ENCODE measurements at places on chromosomes 11 and 22.

GRCh38 chr11:88246696-88247095 is 71.5 kb upstream of the RAB38 start:
- no peak for DNase-seq

- DNase-seq = no peak
Measured at GRCh38 chr11:59602432-59602831, 13.1 kb downstream of the OSBP start.

DNA sequence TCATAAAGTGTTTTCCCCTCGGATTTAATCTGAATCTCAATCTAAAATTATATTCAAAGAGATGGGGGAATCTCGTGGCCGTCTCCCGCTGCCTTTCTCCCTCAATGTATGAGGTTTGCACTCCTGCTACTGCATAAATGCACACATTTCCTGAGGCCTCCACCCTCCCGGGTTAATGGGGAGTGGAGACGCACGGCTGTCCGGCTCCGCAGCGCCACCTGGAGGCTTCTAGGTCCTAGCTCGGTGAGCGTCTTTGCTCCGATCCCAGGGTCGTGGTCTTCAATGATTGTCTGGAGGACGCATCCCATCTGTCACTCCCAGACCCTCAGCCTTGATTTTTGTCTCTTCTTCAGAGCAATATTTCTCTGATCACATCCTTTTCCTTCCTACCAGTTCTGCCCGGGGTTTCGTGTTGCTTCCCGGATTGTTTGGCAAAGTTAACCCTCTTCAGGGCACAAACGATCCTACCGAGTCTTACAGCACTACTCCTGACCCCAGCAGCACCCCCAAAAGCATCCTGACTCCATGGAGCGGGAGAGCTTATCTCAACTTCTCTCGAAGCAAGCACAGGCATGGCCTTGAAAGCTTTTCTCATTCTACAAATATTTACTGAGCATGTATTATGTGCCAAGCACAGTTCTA is at the start of gene LMO1:
TSS of gene LMO1 (minus strand) at position 110 of the 642 bp plus-strand sequence. CDS start 516 bp downstream, outside the sequence.
- DNase-seq = peak; percentile 28

GRCh38 chr11:45477588-45477987 is 187.8 kb downstream of the CHST1 start:
- DNase-seq = no peak

DNA sequence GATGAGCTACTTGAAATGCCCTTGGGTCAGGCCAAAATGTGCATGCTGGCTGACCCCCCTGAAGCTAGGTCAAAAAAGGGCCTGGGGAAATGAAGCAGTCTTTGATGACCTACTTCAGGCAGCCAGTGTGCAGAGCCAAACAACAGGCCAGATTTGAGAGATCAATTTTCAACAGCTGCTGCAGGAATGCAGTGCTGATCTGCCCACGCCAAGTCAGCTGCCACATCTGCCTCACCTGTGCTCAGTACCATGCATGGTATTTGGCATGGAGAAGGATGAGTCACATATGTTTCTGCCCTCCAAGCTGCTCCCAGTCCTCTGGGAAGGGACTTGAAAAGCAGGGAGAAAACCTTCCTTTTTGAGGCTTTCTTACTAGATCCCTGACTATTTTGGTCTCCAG is 35.8 kb downstream of the MTNR1B start:
- DNase-seq = no peak

GRCh38 chr11:118245936-118246562 is 6.1 kb downstream of the MPZL3 start:
- no peak for DNase-seq

DNA sequence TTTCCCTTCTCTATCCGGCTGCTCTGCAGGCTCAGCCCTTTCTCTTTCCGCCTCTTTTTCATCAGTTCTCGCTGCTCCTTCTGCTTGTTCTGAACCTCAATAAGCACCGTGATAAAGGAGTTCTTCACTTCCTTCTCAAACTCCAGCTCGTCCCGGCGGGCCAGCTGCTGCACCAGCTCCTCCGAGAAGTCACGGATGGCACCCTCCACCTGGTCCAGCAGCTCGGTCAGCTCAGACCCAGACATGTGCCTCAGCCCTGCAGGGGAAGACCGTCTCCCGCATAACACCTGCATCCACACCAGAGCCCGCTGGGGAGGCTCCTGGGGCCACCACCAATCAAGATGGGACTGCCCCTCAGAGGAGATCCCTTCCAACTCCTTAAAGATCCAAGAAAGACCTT is 40.2 kb downstream of the FEZ1 start:
- no peak for DNase-seq

- DNase-seq = no peak
Measured at GRCh38 chr11:10051868-10052586, 242.0 kb downstream of the SBF2 start.

GRCh38 chr11:93295921-93296575 is 34.5 kb upstream of the DEUP1 start:
- no peak for DNase-seq

- no peak for DNase-seq
Measured at GRCh38 chr11:11537871-11538270, 83.9 kb downstream of the GALNT18 start.

DNA sequence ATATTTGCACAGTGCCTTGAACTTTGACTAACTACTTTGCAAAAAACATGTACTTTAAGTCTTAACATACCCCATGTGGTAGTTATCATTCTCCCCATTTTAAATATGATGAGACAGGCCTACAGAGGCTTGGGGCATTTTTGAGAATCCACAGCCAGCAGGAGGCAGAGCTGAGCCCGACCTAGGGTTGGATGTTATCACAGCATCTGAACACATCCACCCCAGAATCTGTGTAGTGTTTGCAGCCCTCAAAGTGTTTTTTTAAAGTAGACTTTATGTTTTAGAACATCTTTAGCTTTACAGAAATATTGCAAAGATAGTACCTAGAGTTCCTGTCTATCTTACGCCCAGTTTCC is 17.6 kb downstream of the OTOG start:
- no peak for DNase-seq

DNA sequence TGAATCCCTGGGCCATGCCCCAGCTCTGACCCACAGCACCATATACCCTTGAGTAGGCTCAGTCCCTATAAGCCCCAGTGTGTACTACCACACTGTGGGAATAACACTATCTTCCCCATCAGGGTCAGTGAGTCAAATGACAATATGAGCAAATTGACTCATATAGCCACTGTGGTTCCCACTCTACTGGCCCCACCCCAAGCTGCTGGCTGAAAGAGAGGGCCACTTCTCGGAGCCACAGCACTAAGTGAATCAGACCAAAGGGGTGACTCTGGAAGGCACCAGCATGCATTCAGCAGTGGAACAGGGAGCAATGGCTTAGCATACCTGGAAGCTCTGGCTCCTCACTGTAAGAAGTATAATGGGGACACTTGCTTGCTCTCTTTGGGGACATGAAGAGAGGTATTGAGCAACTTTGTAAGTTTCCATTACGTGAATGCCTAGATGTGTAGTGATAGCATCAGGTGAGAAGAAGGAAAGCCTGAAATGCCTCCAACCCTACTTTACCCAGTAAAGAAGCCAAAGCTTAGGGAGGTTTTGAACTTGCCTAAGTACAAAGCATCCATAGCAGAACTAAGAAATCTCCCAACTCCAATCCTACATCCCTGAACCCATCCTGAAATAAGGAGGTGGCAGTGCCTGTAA is 13.5 kb downstream of the CD59 start:
- DNase-seq = no peak

- DNase-seq = no peak
Measured at GRCh38 chr22:44887941-44888366, 121.9 kb downstream of the PHF21B start.

DNA sequence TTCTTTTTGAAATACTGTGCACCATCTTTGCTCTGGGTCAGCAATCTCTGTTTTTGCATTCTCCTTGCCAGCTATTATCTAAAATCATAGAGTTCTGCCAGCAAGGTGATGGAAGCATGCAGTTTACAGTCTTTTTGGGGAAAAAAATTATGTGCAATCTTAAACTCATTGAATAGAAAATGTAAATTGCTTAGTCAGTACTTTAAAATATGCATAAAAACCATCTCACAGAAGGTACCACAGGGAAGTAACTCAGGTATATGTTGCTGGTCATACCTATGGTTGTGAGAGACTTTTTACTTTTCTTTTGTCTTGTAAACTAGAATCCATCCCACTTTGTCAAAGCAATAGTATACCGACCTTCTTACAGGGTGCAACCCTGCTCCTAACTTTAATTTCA is 469.8 kb upstream of the ANO3 start:
- DNase-seq = no peak

DNA sequence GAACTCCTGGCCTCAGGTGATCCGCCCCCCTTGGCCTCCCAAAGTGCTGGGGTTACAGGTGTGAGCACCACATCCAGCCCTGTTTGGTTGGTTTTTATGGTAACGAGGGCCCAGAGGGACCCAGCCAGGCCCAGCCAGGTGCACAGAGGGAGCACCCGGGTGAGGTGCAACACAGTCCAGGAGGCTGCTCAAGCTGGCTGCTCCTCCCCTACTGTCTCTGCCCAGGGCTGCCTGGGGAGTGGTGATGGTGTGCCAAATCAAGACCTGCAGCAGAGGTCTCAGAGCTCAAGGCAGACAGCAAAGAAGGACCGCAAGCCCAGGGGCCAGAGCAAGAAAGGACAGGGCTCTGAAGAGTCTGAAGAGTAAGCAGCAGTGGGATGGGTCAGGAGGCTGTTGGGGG is 1.4 kb downstream of the TSGA10IP start:
- no peak for DNase-seq

DNA sequence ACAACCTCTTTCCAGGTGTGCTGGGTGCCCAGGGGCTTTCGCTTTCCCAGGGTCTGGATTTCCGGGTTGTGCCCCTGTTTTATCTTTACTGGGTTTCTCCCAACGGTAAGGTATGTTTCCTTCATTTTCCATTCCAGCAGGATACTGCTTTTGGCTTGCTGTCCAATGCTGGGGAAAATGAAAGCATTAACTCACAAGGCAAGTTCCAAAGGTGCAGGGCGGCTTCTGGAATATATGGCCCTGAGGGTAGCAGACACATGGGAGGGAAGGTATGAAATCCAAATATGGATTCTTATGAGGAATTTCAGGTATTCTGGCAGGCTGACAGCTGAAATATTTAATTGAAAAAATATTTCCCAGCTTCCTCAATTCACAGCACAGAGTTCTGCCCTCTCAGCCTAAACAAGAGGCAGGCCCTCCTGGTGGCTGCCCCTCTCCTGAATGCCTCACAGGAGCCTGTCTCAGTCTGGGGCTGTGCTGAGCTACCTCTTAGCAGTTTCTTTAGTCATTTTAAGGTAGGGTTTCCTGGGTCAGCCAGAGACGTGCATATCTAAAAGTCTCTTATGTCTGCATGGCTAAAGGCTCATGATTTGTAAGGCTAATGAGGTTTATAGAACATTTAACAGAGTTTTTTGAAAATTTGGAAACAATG is 318.6 kb upstream of the B3GAT1 start:
- no peak for DNase-seq

DNA sequence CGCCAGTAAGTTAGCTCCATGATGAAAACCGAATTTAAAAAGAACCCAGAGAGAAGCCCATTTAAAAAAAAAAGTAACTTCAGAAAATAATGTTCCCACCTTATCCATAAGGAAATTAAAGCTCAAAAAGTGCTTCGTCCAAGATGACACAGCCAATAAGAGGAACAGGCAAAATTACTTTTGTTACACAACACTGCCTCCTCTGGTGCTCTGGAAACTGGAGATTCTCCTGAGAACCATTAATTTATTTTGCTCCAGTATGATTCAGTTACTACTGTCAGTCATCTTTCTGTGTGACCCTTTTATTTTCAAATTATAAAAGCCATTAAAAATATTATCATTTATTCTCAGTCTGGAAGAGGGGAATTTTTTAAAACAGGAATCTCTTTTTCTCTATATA is 2.0 kb downstream of the IFT27 start:
- DNase-seq = no peak

GRCh38 chr22:33240888-33241475 is 182.8 kb upstream of the SYN3 start:
- DNase-seq = no peak

GRCh38 chr11:113596658-113597057 is 109.5 kb downstream of the TMPRSS5 start:
- no peak for DNase-seq

DNA sequence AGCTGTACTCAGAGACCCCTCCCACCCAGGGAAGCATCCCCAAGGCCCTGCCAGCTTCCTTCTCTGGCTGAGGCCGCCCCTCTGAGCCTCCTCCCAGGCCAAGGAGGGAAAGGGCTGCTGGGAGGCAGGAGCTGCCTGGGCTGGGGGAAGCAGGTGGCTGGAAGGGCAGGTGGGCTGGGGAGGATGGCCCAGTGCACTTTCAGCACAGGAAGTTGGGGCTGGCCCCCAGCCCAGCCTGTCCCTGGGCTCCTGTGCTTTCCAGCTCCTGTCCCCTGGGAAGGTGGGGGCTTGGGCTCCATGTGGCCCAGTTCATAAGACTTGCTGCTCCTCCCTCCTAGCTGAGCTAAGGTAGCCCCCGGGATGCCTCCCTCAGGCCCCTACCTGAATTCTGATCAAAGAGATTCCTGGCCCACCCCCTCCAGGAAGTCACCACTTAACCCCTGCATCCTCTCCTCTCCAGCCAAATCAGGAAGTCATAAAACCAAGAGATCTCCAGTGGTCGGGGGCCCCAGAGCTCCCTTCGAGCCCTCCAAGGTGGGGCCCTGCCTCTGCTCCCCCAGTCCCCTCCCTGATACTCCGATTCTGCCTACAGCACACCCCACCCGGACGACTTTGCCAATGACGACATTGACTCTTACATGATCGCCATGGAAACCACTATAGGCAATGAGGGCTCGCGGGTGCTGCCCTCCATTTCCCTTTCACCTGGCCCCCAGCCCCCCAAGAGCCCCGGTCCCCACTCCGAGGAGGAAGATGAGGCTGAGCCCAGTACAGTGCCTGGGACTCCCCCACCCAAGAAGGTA is 4.9 kb downstream of the PPP1CA start:
- no peak for DNase-seq

- no peak for DNase-seq
Measured at GRCh38 chr11:119363851-119364590, 17.5 kb downstream of the USP2 start.

DNA sequence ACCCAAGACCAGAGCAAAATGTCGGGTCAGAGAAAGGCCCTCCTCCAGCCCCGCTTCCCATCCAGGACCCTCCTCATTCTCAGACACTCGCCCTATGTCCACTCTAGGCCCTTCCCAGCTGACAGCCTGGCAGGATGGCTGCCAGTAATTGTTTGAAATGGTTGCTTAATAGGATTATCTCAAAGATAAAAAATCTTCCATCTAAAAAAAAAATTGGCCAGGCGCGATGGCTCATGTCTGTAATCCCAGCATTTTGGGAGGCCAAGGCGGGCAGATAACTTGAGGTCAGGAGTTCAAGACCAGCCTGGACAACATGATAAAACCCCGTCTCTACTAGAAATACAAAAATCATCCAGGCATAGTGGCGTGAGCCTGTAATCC is 32.4 kb downstream of the SCGB1A1 start:
- no peak for DNase-seq

DNA sequence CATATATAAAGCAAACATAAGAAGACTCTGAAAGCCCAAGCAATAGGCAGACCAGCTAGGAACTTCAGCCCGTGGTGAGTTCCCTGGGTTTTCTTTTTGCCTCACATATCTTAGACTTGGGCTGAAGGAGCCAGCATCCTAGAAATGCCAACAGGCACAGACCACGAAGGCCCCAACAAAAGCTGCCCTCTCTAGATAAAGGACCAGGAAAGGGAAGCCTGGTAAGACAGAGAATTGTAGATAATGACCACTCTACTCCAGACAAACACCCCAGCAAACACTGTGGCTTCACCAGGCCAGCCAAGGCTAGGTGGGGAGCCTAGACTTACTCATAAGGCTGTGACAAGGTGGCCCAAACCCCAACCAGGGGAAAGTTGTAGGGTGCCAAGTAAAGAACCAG is 11.2 kb downstream of the GAL start:
- no peak for DNase-seq

GRCh38 chr11:131888230-131888855 is 517.9 kb downstream of the NTM start:
- no peak for DNase-seq

GRCh38 chr11:83088965-83089364 is 17.3 kb upstream of the RAB30 start:
- no peak for DNase-seq
